ENCODE measurements at places on chromosomes 13 and 19.

DNA sequence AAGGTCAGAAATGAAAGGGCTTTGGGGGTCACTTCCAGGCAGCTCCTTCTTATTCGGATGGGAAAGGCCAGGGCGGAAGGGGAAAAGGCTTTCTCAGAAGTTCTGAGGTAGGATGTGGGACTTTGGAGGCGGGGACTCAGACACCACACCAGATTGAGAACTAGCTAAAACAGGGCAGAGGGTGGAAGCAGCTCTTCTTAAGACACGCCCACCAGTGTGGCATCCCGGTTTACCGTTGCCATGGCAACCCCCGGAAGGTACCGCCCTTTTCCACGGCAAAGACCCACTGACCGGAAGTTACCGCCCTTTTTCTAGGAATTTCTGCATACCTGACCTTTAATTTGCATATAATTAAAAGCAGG, 3.8 kb upstream of the LILRA5 start:
- DNase-seq: no peak

- no peak for DNase-seq
Observed at GRCh38 chr13:60467098-60467497, 70.1 kb downstream of the TDRD3 start.

DNA sequence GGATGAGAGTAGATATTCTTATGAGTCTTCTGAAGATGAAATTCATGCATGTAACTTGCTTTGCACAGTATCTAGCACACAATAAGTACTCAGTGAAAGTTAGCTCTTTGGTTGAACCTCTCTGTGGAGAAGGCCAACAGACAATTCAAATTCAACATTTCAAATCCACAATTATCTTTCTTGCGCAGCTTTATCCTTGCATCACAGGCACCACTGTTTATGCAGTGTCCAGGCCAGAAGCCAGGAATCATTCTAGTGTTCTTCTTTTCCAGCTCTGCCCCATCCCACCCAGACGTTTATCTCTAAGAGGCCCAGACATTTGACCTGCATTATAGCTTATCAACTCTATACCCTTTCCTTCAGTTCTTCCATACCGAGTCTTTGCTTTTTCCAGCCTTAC, 254.7 kb upstream of the OBI1 start:
- DNase-seq: no peak

DNA sequence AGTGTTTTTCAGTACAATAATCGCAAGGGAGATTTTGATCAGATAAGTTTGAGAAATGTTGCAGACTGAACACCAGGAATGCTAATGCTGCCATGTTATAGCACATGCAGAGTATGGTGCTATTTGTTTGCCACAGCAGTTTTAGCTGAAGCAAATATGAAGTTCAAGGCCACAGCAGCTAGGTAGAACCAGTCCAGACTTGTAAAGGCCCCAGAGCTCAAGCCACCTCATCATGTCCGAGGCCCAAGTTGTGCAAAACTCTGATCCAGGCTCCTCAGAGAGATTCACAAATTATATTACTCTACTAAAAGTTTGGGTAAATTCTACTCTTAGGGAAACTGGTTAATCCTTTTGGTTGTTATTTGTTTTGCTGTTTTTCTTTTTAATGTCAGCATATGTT, 2702.6 kb downstream of the PCDH9 start:
- DNase-seq: no peak

DNA sequence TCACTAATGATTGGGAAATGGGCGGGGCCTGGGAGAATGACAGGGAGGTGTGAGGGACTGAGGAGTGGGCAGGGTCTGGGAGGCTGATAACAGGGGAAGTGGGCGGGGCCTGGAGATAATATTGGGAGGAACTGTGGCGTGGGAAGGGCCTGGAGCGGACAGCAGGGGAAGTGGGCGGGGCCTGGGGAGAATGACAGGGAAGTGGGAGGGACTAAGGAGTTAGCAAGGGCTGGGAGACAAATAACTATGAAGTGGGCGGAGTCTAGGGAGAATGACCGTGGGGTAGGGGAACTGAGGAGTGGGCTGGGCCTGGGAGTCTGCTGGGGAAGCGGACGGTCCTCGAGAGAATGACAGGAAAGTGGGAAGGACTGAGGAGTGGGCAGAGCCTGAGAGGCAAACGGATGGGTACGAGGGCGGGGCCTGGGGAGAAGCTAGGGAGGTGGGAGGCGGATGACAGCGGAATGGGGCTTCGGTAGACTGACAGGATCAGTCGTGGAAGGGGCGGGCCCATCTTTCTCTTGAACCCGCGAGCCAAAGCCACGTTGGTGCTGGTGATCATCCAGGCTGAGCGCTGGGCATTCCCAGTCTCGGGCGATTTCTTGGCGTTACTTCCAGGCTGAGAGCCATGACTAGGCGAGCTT, 14.0 kb upstream of the TUBB4A start:
- peak; percentile 72 for DNase-seq

DNA sequence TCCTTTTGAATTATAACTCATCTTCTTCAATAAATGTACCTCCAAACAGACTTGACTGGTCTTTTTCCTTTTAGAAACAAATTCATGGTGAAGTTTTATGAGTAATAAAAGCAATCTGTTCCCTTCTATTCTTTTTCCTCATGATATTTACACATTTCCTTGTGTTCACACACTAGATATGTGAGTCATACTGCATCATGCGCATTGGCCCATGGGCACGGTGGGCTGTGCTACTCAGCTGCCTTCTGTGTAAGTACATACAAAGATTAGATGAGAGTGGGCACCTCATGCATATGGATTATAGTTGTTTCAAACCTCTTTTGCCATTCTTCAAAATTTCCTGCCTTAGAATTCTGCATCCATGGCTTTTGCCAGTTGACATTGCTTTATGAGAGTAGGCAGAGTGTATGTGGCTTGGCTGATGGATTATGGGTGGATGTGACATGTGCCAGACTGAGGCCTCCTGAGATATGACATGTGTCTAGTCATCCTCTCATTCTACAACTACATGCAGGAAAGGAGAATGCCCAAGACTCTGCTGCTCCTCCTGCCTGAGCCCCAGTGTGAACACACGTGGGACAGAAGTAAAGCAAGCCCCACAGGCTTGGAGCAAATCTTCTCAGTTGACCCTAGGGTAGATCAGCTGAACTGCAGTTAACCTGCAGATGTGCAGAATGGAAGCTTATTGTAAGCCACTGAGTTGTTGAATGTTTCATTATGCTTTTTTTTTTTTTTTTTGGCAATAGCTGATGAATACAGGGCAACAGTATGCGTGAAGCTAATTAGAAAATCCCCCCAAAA, 109.9 kb downstream of the RBM26 start:
- peak; percentile 11 for DNase-seq

DNA sequence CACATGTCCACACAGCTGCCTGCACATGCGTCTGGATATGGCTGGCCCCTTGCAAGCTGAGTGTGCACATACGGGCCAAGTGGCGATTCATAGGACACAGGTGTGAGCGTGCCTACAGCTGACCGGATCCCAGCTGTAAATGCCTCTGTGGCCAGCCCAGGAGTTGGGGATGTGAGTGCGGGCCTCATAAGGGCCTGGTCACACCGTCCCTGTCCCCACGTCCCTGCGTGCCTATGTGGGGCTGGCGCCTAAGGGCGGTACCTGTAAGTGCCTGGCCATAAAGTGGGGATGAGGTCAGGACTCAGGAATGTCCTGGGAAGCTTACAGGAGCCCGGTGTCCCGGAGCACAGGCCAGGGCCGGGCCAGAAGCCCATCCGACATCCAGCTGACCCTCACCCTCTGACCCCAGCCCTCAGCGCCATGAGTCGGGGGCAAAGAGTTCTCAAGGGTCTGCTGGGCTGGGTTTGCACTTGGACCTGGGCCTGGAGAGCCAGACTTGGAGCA, 1.3 kb upstream of the ARHGAP45 start:
- DNase-seq: no peak

- DNase-seq: peak; percentile 12
Observed at GRCh38 chr19:5103061-5103701, 134.3 kb downstream of the KDM4B start.

GRCh38 chr19:12672744-12673143, 6.1 kb downstream of the WDR83 start:
- DNase-seq: no peak

DNA sequence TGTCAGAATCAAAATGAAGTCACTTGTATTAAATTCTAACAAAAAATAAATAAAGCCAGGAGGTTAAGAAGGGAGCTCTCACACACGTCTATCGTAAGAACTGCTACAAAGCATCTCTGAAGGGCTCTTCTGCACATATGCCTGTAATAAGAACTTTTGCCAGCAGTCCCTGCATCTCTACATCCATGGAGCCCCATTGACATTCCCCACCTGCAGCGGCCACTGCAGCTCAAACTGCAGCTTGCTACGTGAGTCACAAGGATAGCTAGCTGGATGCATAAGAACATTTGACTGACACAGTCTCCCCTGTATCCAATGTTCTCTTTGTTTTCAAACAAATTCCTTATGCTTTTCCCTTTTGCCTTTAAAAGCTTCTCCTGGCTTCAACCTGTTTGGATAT, 68.3 kb downstream of the DNAJC3 start:
- DNase-seq: no peak

GRCh38 chr13:23433171-23434153, at the start of gene SACS:
Gene SACS, minus strand, starts transcription at chr13:23433702. Its CDS starts 22,463 bp downstream, at chr13:23411239.
- DNase-seq: peak; percentile 52

DNA sequence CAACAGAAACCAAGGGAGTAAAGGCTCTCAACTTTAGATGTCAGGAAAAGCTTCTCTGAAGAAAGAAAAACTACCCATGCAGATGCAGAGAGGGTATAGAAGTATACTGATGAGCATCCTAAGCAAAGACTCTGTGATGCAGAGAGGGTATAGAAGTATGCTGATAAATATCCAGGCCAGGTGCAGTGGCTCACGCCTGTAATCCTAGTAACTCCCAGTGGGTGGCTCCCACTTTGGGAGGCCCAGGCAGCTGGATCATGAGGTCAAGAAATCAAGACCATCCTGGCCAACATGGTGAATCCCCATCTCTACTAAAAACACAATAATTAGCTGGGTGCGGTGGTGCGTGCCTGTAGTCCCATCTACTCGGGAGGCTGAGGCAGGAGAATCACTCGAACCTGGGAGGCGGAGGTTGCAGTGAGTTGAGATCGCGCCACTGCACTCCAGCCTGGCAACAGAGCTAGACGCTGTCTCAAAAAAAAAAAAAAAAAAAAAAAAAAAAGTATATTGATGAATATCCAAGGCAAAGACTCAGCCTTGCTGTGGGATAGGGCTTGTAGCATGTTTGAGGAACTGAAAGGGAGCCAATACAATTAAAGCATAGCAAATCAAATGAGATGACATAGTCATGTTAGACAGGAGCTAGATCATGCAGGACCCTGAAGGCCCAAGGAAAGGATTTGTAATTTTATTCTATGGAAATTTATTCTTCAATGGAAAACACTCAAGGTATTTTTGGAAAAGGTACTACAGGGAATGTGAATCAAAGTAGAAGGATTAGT, 14.9 kb downstream of the UBL3 start:
- DNase-seq: no peak

- DNase-seq: no peak
Observed at GRCh38 chr13:59710416-59710815, 453.3 kb downstream of the DIAPH3 start.

DNA sequence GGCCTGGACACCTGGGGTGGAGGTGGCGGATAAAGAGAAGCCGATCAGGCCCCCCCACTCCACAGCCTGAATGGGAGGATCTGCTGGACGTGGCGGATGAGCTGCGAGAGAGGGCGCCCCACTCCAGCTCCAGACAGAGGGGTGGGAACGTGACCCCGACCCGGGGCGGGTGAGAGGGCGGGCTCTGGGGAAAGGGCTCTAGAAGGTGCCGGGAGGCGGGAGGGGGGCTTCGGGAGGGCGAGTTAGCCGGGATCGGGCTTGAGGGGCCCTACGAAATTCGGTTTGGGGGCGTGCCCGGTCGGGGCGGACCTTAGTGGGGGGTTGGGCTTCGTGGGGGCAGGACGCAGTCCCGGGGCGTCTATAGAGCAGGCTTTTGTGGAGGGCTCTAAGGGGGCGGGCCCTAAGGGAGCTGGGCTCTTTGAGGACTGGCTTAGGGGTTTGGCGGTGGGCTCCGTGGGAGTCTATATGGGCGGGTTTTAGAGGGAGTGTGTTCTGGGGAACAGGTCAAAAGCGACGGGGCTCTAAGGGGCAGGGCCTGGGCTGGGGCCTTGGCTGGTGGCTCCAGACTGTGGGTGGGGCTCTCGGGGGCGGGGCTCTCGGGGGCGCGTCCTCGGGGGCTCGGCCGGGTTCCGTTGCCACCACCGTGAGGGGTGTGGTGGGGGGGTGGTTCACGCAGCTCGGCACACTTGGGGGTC, 4.1 kb upstream of the NANOS3 start:
- DNase-seq: no peak

DNA sequence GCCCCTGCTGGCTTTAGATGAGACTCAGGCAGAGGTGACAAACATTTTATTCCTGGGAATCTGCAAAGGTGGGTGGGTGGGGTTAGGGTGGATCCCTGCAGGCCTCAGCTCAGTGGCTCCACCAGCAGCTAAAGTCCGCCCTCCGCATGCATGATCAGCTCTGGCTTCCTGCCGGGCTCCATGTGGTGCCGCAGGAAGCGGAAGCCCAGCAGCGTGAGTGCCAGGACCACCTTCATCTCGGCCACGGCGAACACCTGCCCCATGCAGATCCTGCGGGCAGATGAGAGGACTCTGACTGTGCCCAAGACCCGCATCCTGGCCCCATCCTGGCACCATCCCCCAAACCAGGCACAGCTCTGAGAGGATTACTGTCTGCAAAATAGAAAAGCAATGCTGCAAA, 26.3 kb downstream of the CYP4F2 start:
- no peak for DNase-seq

DNA sequence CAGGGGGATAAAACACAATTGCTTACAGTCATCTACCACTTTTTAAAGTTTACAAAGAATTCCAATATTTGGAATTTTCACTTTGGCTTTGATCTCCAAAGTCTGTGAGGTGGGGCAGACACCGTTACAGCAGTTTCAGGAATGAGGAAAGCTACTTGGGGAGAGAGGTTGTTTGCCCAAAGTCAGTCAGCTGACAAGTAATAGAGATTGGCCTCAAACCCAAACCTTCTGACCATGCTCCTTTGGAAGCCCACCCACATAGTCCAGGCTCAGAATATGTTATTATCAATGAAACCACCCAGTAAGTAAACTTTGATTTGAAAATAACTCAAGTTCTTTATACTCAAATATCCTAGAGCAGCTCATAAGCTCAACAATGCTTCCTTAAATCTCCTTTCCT, 29.0 kb downstream of the RXFP2 start:
- DNase-seq: no peak

DNA sequence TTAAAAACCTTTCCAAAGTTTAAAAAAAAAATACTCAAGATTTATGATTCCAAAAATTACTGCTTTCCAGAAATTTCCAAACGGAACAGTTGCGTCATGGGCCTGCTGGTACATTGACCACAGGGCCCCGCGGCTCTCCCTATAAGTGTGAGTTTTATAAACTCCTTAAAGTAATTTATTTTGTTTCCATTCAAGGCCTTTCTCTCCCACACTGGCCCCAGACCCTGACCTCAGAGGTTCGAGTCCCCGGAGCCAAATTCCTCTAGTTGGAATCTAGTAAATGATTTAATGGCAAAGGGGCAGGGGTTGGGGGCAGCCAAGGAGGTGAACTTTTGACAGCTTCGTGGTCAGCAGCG, 97.5 kb downstream of the INSR start:
- DNase-seq: no peak

DNA sequence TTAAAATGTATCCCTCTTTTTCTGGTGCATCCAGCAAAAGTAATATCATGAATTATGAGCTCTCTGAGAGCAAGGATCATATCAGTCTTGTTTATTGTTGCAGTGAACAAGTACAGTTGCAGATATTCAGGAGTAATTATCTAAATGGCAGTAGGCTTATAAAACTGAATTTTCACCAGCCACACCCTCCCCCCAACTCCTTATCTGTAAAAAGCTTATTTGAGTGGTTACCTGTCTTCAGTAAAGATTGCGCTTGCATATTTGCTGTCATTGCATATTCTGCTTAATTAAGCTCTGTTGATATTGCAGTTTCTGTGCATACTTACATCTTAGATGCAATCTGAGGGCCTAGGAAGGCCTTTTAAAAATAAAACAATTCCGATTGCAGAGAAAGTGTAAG, 87.3 kb downstream of the DNAJC15 start:
- DNase-seq: no peak
